Karpas-422 (cell line): ENCODE measurements at places on chromosomes 7 and 10.

DNA sequence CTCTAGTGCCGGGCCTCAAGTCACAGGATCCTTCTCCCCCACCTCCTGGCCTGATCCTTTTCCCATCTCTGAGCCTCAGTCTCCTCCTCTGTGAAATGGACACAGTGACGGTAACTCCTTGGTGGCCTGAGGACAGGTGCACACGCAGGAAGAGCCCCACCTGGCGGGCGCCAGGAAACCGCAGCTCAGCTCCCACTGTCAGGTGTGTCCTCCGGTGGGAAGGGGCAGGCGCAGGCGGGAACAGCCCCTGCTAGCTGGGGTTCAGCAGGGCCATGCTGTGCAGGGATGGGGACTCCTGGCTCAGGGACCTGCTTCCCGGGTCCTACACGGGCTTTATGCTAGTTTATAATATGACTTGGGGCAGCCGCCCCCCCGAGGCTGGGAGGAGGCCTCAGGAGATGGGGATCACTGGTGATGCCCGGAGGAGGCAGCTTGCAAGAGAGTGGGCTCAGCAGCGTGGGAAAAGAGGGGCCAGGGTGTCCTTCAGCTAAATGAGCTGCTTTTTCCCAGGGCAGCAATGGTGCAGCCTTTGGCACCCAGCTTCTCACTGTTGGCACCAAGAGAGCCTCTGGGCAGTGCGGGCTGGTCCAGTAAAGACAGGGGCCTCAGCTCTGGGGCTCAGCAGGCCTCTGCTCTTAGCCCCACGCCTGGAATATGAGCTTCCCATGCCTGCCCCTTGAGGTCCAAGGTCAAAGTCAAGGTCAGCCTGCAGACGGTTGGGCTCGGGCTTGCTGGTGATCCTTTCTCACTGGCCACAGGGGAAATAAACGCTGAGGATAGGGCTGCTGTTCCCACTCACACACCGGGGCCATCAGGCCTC is 68.0 kb upstream of the FAM20C start:
- no peaks in the 10 kb centered on the region for H3K4me1 ChIP-seq
- H3K27ac ChIP-seq, result no peak overlapping the region
- no peaks in the 10 kb centered on the region for H3K27me3 ChIP-seq

DNA sequence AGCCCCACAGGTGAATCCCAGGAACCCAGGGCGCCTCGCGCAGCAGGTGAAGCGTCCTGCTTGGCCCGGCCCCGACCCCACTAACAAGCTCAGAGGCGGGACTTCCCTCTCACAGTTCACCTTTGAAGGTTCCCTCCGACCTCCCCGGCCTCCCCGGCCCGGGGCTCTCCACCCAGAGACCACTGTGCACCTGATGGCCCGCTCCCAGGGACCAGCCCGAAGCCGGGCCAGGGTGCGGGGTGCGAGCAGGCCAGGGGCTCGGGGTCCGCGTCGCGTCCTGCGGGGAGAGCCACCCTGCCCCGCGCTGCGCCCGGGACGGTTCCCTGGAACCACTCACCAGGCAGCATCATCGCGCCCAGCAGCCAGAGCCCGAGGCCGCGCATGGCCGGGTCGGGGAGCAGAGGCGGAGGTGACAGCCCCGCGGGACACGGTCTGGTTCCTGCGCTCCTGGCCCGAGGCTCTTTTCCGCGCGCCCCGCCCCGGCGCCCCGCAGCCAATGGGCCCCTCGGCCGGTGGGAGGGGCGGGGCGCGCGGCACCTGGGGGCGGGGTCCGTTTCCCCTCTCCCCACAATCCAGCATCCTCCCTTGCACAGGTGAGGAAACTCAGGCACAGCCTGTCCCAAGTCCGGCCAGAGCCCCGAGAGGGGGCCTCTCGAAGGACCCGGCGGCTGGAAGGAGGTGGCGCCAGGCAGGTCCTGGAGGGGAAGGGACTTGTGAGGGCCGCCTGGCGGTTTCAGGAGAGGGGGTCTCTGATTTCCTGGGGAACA is at the start of gene ADAM8:
Gene ADAM8 (minus strand): TSS at position 434 of the 767 bp plus-strand sequence. CDS start 51 bp downstream, at position 383.
- no peaks in the 10 kb centered on the region for H3K27me3 ChIP-seq
- peak; percentile 83 for DNase-seq
- no peaks in the 10 kb centered on the region for H3K36me3 ChIP-seq
- no peak within 1 kb of the TSS for H3K27ac ChIP-seq

GRCh38 chr7:39664057-39664456 is 40.7 kb downstream of the RALA start:
- H3K27ac ChIP-seq, result no peak overlapping the region
- DNase-seq, result no peak
- H3K27me3 ChIP-seq, result no peaks in the 10 kb centered on the region
- no peaks in the 10 kb centered on the region for H3K4me1 ChIP-seq
- no peaks in the 10 kb centered on the region for H3K36me3 ChIP-seq

- no peaks in the 10 kb centered on the region; the same call in 1 of the 2 replicates for H3K4me1 ChIP-seq
- no peak overlapping the region for H3K27ac ChIP-seq
- H3K4me3 ChIP-seq, result no peak overlapping the region
- no peaks in the 10 kb centered on the region for H3K27me3 ChIP-seq
Measured at GRCh38 chr10:62127975-62128374, 140.7 kb downstream of the RTKN2 start.

DNA sequence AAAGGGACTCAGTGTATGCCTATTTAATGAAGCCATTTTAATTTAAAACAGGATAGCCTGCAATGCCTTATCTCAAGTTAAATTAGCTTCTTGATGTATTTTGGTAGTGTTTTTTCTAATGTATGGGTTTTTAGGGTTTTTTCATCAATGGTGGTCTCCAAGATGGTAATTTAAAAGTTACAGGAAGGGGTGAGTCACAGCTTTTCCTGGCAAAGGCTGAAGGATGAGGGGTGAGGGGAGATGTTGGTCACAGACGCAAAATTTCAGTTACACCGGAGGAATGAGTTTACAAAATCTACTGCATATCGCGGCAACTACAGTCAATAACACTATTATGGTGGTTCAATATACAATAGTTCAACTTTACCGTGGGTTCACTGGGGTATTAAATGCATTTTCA is 31.6 kb downstream of the CCDC3 start:
- H3K36me3 ChIP-seq, result peaks cover 6% of the 10 kb centered on the region; the same call in 1 of the 2 replicates
- DNase-seq, result no peak
- no peak overlapping the region for H3K4me3 ChIP-seq
- peaks cover 20% of the 10 kb centered on the region for H3K4me1 ChIP-seq
- H3K27ac ChIP-seq, result no peak overlapping the region

GRCh38 chr7:112084520-112084971 is 121.7 kb downstream of the DOCK4 start:
- no peak overlapping the region for H3K27ac ChIP-seq
- H3K4me1 ChIP-seq, result peaks cover 19% of the 10 kb centered on the region
- no peak overlapping the region for H3K4me3 ChIP-seq
- no peaks in the 10 kb centered on the region for H3K36me3 ChIP-seq
- no peaks in the 10 kb centered on the region for H3K27me3 ChIP-seq

- no peak overlapping the region for H3K27ac ChIP-seq
- no peaks in the 10 kb centered on the region for H3K4me1 ChIP-seq
- H3K4me3 ChIP-seq, result no peak overlapping the region
- no peaks in the 10 kb centered on the region for H3K27me3 ChIP-seq
- peaks cover 4% of the 10 kb centered on the region; the same call in 1 of the 2 replicates for H3K36me3 ChIP-seq
Measured at GRCh38 chr7:130135208-130136205, 65.2 kb downstream of the KLHDC10 start.

DNA sequence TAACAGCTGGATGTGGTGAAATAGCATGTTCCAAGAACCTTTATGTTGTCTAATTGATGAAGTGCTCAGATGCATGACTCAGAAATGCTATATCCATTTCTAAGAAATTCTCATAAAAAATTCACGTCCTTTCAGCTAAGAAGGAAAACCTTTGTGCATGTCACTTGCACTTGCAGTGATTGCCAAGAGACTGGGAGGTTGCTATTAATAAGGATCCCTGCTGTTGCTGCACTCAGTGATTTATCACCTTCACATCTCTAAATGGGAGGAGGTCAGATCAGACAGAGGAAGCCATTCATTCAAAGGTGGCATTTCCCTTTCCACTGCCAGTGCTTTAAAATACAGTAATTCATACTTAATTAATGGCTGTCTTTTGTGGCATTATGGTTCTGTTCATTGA is 89.5 kb downstream of the THSD7A start:
- H3K27ac ChIP-seq, result no peak overlapping the region
- no peak for DNase-seq
- H3K4me3 ChIP-seq, result no peak overlapping the region
- no peaks in the 10 kb centered on the region for H3K36me3 ChIP-seq

- no peaks in the 10 kb centered on the region for H3K36me3 ChIP-seq
- no peaks in the 10 kb centered on the region for H3K27me3 ChIP-seq
- DNase-seq, result peak; percentile 62
- no peak overlapping the region for H3K27ac ChIP-seq
Measured at GRCh38 chr10:62689712-62690111, 114.8 kb upstream of the ADO start.

DNA sequence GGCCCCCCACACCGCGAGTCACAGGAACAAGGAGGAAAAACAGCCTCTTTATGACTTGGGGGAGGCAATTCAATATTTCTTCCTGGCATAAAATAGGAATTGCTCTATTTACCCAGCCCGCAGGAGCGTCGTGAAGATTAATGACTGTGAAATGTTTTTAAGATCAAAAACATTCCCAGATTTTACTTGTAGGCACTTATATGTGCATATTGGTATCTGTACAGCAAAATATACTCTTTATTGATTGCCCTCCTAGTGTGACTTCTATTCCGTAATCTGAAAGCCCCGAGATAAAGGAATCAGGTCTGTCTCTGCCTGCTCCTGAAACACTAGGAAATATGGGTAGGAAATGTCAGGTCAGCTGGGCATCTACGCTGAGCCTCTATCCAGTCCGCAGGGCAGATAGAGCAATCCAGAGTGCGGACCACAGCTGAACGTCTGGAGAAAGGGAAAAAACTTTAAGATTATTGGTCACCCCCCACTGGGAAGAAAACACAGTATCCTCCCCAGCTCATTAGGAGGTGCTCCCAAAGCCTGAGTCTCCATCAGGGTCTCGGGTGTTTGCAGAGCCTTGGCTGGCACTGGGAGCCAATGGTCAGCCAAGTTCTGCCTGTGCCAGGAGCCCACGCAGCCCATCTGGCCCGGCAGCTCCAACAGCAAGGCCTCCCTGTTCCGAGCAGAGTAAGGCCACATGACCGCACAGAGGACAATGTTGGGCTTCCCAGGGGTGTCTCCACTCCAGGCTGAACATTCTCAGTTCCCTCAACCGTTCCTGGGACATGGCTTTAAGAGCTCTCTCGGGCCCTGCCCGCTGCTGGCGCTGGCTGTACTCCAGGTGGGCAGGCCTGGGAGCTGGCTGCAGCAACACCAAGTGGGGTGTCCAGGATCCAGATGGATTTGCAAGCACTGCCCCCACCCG is 7.7 kb downstream of the CTBP2 start:
- no peaks in the 10 kb centered on the region for H3K27me3 ChIP-seq
- no peak for DNase-seq
- H3K27ac ChIP-seq, result no peak overlapping the region
- H3K36me3 ChIP-seq, result no peaks in the 10 kb centered on the region

GRCh38 chr10:70441161-70441894 is at the start of gene NODAL:
NODAL (minus strand) TSS chr10:70441681; CDS start chr10:70441667, 14 bp downstream.
- DNase-seq, result no peak
- no peak within 1 kb of the TSS for H3K4me3 ChIP-seq
- no peaks in the 10 kb centered on the region for H3K4me1 ChIP-seq

DNA sequence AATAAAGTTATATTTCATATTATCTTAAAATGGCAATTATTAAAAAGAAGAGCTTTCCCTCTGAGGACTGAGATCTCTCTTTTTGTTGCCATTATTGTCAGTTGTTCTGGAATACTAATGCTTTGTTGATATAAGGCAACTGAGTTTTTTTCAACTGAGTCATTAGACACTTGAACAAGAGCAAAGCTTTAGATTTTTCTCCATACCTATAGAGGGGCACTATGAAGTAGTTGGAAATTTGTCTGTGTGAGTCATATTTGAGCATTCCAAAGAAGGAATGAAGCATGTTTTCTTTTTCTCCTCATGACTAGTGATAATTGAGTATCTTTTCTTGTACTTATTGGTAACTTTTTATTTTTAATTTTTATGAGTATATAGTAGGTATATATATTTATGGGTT is 24.5 kb downstream of the RPA3 start:
- H3K27ac ChIP-seq, result no peak overlapping the region
- no peak for DNase-seq
- H3K4me3 ChIP-seq, result no peak overlapping the region
- H3K36me3 ChIP-seq, result no peaks in the 10 kb centered on the region
- no peaks in the 10 kb centered on the region for H3K27me3 ChIP-seq

- no peaks in the 10 kb centered on the region for H3K4me1 ChIP-seq
- no peak overlapping the region for H3K4me3 ChIP-seq
- H3K27ac ChIP-seq, result no peak overlapping the region
- no peaks in the 10 kb centered on the region for H3K36me3 ChIP-seq
- no peak for DNase-seq
Measured at GRCh38 chr7:120553491-120553890, 280.5 kb downstream of the KCND2 start.

DNA sequence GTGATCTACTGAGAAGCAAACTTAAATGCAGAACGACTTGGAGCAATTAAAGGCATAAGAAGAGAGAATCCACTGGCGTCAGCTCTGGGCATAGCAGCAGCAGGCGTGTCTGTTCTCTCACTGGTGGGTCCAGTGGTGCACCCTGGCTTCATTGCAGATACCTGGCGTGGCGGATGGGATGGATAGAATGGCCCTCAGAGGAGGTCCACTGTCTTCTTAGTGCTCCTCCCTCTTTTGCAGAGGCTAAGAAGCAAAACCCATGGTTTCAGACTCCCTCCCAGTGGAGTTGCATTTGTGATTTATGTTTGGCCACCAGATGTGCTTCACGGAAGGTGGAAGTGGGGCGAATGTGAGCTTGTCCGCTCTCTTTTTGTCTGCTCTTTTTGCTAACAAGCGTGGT is 28.4 kb upstream of the PRKAG2 start:
- H3K36me3 ChIP-seq, result no peaks in the 10 kb centered on the region
- no peak overlapping the region for H3K27ac ChIP-seq
- H3K4me1 ChIP-seq, result no peaks in the 10 kb centered on the region
- H3K27me3 ChIP-seq, result no peaks in the 10 kb centered on the region
- H3K4me3 ChIP-seq, result no peak overlapping the region

DNA sequence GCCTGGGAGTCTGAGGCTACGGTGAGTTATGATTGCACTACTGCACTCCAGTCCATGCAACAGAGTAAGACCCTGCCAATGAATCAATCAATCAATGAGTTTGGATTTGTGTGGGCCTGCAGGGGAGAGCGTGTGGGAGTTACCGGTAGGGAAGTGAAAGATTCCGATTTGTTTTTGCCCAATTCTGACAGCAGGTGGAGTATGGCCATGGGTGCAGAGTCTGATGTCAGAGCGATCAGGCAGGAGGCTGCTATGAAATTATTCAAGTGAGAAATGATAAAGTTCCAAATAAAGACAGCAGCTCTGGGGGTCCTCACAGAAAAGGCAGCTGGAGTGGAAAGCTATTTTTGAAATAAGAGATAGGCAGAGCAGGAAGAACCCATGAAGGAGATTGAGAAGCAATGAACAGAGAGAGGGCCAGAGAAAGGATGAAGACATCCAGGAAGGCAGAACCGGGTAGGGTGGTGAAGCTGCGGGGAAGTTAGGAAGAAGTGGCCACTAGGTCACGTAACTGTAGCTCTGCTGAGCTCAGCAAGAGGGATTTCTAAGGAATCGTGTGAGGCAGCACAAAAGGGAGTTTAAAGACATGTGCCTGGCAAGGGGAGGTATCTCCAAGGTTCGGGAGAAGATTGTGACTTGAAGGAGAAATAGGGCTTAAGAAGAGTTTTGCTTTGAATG is 93.7 kb upstream of the NMT2 start:
- no peaks in the 10 kb centered on the region for H3K27me3 ChIP-seq
- no peak overlapping the region for H3K4me3 ChIP-seq
- no peaks in the 10 kb centered on the region for H3K36me3 ChIP-seq
